Gastroesophageal sphincter (tissue), 4 donors: ENCODE measurements at places on chromosomes 2 and 18. TPM values are rescaled to one million over a fixed set of nuclear protein-coding genes. Genes with fewer than 3 reads are reported as not detected.

- H3K4me1 ChIP-seq, result peaks cover 12% of the 10 kb centered on the region
- H3K27ac ChIP-seq, result peak overlapping the region; percentile 20
- no peak overlapping the region for H3K4me3 ChIP-seq
Observed at GRCh38 chr2:230658877-230659652, 53.6 kb upstream of the CAB39 start.

- no peaks in the 10 kb centered on the region for H3K4me1 ChIP-seq
- ATAC-seq, result no peak
- H3K4me3 ChIP-seq, result no peak overlapping the region
Observed at GRCh38 chr2:146659976-146660375, 1184.9 kb upstream of the ACVR2A start.

- H3K4me3 ChIP-seq, result no peak overlapping the region
- H3K27me3 ChIP-seq, result no peaks in the 10 kb centered on the region
- no peaks in the 10 kb centered on the region for H3K36me3 ChIP-seq
- no peaks in the 10 kb centered on the region for H3K4me1 ChIP-seq
- H3K27ac ChIP-seq, result no peak overlapping the region
Observed at GRCh38 chr18:77551055-77551454, 301.4 kb downstream of the GALR1 start.

GRCh38 chr2:81542119-81542518 is 1237.6 kb upstream of the LRRTM1 start:
- no peak overlapping the region for H3K27ac ChIP-seq
- ATAC-seq, result no peak
- H3K27me3 ChIP-seq, result no peaks in the 10 kb centered on the region
- no peaks in the 10 kb centered on the region for H3K36me3 ChIP-seq
- H3K4me1 ChIP-seq, result no peaks in the 10 kb centered on the region
- no peak overlapping the region for H3K4me3 ChIP-seq

GRCh38 chr18:22277758-22278157 is 108.4 kb downstream of the GATA6 start:
- no peaks in the 10 kb centered on the region for H3K27me3 ChIP-seq
- H3K36me3 ChIP-seq, result no peaks in the 10 kb centered on the region
- H3K4me1 ChIP-seq, result no peaks in the 10 kb centered on the region
- peak; percentile 79 for ATAC-seq

GRCh38 chr2:161232571-161232970 is 72.3 kb downstream of the TANK start:
- H3K4me1 ChIP-seq, result peaks cover 5% of the 10 kb centered on the region
- H3K27ac ChIP-seq, result no peak overlapping the region
- ATAC-seq, result no peak
- H3K4me3 ChIP-seq, result no peak overlapping the region
- H3K36me3 ChIP-seq, result peaks cover 46% of the 10 kb centered on the region
- no peaks in the 10 kb centered on the region for H3K27me3 ChIP-seq

- no peak for ATAC-seq
- H3K36me3 ChIP-seq, result peaks cover 54% of the 10 kb centered on the region
- H3K27me3 ChIP-seq, result no peaks in the 10 kb centered on the region
- peaks cover 5% of the 10 kb centered on the region for H3K4me1 ChIP-seq
- peak overlapping the region; percentile 98 for H3K27ac ChIP-seq
Observed at GRCh38 chr2:43228321-43228751, 1.9 kb upstream of the ZFP36L2 start.

- H3K36me3 ChIP-seq, result no peaks in the 10 kb centered on the region
- no peak overlapping the region for H3K27ac ChIP-seq
- no peaks in the 10 kb centered on the region for H3K4me1 ChIP-seq
- no peak overlapping the region for H3K4me3 ChIP-seq
Observed at GRCh38 chr2:71793926-71794325, 340.6 kb downstream of the DYSF start.

Gene SH2D6
- total RNA-seq, result not detected

Gene SERPINB7
- total RNA-seq, result not detected

Gene PSMA8
- total RNA-seq, result not detected

Gene CXCR1
- total RNA-seq, result 1.8 TPM

Gene HOXD13
- total RNA-seq, result not detected
